ENCODE measurements at places on chromosomes 7 and 10.

DNA sequence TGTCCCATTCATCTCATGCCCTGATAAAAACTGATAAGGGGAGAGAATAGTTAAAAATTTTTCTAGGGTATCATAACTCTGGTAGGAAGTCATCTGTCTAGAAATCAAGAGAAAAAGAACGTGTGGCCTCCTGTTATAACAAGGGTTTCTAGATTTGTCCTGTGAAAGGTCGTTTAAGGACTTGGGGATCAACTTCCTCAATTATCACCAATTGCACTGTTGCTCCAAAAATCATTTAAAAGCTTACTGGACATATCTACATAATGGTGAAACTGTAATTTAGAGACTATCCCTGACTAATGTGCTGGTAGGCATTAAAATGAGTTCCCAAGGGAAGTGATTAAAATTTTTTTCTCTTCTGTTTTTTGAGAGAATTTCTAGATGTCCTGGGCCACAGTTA is 58.2 kb downstream of the GPR141 start:
- no peak for DNase-seq

DNA sequence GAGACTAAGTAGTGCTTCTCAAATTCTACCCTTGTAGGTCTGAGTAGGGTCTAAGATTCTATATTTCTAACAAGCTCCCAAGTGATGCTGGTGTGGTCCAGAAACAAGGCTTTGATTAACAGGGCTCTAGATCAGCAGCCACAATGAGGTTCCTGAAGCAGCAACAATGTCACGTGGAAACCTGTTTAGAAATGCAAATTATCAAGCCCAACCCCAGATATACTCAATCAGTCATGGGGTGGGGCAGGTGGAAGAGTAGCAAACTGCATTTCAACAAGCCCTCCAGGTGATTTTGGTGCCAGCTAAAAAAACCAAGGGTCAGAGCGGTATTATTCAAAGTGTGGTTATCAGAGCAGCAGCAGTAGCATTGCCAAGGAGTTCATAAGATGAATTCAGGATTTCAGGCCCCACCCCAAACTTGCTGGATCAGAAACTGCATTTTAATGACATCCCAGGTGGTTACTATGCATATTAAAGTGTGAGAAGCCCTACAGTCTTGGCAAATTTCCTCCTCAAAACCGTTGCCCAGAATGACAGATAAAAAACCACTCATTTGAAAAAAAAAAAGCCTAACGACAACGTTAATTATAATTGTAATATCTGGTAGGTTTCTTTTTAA is 199.2 kb downstream of the AHR start:
- DNase-seq, result peak; percentile 30

DNA sequence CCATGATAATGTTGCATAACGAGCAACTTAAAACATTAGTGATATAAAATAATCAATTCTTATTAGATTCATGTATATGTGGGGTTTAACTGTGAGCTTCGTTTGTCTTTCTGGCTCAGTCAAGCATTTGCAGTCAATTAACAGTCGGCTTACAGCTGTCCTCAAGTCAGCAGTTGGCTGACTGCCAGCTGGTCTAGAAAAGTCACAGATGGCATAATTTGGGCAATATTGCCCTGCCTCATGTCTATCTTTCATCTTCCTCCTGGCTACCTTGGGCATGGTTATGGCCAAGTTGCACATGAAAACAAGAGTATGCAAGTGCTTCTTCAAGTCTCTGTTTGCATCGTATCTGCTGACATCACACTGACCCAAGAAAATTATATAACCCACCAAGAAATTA is 186.1 kb upstream of the ZWINT start:
- DNase-seq, result no peak

DNA sequence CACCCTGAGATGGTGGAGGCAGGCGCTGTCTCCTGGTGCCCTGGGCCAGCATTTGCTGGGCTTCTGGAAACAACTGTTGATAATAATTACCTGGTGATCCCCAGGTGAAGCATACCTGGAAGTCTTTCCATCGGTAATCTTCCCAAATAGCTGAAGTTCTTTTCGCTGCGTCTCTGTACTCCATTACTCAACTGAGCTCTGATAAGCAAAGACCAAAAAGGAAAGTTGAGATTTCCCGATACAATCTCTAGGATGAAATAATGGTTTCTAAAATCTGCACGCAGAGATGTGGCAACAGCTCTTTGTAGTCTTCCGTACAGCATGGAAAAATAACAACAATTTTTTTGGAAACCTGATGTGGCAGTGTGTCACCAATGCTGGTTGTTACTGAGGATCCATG is 226.5 kb downstream of the GATA3 start:
- DNase-seq, result no peak

DNA sequence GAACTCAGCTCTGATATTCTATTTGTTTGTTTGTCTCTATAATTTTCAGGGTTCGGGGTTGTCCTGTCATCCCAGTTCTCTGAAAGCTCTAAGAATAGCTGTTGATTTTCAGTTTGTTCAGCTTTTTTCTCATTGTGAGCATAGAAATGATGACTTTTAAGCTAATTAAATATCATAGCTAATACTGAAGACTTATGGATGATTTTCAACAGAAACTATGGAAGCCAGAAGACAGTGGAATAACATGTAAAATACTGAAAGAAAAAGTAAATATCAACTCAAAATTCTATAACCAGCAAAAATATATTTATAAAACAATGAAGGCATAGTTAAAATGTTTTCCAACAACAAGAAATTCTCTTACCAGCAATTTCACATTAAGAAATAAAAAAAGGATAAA is 96.4 kb upstream of the ETV1 start:
- no peak for DNase-seq

GRCh38 chr10:62096256-62096933 is 172.2 kb downstream of the RTKN2 start:
- DNase-seq, result no peak

GRCh38 chr7:29488977-29489376 is 74.7 kb upstream of the PRR15 start:
- DNase-seq, result peak; percentile 39

DNA sequence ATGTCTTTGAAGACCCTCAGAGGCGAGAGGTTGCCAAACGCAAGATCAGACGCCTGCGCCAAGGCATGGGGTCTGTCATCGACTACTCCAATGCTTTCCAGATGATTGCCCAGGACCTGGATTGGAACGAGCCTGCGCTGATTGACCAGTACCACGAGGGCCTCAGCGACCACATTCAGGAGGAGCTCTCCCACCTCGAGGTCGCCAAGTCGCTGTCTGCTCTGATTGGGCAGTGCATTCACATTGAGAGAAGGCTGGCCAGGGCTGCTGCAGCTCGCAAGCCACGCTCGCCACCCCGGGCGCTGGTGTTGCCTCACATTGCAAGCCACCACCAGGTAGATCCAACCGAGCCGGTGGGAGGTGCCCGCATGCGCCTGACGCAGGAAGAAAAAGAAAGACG is 8.1 kb upstream of the SGCE start:
- DNase-seq, result no peak

DNA sequence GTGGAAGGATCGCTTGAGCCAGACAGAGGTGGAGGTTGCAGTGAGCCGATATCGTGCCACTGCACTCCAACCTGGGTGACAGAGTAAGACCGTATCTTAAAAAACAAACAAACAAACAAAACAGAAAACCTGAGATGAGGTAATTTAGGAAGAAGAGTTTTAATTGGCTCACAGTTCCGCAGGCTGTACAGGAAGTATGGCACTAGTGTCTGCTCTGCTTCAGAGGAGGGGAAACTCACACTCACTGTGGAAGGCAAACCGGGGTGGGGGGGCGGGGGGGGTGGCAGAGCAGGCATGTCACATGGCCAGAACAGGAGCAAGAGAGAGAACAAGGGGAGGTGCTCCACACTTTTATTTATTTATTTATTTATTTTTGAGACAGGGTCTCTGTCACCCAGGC is 5.1 kb downstream of the UBE2D4 start:
- no peak for DNase-seq

DNA sequence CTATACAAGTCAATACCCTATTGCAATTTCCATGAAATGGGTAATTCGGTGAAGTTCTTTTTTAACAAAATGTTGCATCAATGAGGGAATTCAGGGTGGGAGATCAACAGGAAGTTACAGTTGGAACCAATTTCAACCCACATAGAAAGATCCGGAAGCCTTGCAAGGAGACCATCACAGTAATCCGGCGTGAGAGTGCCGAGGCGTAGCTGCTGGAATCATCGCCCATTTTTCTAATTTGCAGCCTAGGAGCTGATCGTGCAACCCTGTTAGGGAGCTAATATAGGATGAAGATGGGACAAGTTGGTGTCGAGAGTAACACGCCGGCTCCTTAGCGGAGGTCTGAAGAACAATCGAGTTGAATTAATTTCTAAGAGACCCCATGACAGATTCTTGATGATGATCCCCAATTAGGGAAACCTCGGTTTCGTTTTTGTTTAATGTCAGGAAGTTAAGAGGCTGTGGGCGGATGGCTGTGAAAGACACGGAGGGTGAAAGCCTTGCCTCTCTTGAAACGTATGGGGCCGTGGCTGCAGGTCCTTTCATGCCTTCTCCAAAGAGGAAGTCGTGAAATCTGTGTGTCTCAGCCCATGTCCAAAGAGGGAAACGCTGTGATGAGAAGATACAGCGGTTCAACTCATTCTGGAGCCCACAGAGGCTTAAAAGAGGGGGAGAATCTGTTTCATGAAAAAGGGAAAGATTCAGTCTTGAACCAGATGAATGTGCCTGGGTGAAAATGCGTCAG is 51.2 kb upstream of the CARD11 start:
- DNase-seq, result no peak

DNA sequence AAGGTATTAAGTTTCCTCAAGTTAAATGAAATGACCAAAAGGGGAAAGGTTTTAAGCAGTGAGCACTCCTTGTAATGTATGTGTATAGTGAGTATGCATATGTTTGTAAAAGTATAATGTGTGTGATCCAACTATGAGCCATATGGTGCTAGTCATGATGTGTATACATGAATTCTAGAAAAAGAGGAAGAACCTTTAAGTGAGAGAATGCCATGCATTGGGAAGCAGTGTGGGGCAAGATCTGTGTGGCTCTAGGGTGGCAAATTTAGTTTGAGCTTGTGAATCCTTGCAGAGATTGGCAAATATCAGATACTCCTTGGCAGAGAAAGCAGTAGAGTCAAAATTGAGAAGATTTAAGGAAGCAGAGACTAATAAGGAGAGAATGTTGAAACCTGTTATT is 435.0 kb downstream of the AUTS2 start:
- DNase-seq, result no peak

GRCh38 chr7:112743811-112744210 is 46.4 kb downstream of the TMEM168 start:
- no peak for DNase-seq

GRCh38 chr10:68684413-68684812 is 36.6 kb upstream of the CCAR1 start:
- DNase-seq, result no peak

DNA sequence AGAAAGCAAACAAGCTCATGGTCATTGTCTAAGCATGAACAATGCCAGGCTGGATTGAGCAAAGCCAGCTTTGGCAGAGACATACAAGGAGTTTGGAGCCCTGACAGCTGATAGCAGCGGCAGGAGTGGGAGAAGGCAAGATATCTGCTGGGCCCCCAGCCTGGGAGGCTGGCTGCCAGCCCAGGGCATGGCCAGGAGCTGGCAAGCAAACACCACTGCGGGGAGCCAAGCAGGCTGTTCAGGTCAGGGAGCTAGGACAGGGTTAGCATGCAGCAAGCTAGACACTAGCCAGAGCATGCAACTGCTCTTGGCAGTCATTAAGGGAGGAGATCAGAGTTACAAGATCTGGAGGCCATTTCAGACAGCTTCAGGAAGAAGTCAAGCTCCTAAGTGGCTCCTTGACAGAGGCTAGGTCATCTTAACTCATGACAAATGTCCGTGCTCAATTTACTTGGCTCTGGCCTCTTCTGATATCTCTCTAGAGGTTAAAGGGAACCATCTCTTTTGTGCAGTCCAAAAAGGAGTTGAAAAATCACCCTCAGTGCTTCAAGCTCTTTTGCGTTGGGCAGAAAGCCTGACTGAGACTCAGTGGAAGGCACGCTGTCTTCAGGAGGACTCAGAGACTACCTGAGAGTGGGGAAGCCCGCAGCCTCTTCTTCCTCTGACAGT is 436.8 kb upstream of the C7orf33 start:
- DNase-seq, result no peak

GRCh38 chr7:16634271-16634738 is 11.2 kb downstream of the ANKMY2 start:
- DNase-seq, result no peak

- DNase-seq, result peak; percentile 33
Observed at GRCh38 chr10:128263891-128264688, 137.9 kb upstream of the MKI67 start.

DNA sequence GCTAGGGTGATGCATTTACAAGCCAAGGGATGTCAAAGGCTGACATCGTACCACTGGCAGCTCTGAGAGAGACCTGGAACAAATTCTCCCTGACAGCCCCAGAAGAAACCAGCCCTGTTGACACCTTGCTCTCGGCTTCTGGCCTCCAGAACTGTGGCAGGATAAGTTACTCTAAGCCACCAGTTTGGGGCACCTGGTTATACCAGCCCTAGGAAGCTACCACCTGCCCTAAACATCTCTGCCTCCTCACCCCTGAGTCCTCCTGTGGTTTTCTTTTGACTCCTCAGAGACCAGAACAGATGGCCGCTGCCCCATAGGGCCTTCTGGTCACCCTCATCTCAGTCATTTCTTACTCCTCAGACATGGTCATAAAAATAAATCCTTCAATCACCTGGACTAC is 107.4 kb downstream of the CPXM2 start:
- no peak for DNase-seq

DNA sequence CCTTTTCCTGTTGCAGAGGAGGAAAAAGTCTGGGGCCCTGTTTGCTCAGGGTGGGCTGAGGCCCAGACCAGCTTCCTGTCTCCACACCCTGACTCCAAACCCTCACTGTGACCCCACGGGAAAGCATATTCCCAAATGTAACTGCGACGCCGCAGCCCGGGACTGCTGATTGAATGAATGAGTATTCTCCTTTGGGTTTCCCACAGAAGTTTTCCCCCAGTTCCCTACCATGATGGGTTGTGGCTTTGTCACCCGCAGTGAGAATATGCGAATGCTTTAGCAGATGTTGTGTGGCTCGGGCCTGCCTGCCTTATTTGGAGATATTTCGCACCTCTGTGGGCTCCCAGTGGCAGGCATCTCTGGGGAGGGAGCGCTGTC is 50.6 kb downstream of the MGMT start:
- no peak for DNase-seq

GRCh38 chr7:14854471-14854870 is 48.1 kb downstream of the DGKB start:
- no peak for DNase-seq

DNA sequence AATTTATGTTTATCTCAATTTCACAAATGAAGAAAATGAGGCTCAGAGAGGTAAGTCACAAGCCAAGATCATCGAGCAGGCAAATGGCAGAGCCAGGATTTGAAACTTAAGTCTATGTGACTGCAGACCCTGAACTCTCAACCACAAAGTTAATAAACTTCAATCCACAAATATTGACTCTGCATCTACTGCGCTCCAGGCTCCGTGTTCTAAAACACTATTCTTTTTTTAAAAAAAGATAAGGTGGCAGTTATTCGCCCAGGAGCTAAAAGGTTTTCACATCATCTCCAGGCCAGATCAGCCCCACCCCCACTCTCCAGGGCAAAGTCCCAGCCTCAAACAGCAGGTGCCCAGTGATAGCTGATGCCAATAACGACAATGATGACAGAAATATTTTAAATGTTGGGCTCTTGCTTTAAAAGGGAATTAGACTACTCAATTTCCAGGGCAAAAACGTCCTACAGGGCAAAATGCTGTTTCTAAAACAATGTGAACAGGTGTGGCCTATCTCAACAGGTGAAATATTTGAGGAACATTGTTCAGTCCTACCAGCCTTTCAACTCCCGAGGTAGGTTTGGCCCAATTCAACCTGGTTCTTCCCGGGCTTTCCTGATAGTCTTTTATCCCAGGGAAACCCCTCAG is 85.2 kb downstream of the SORBS1 start:
- DNase-seq, result peak; percentile 30

GRCh38 chr10:13396369-13396768 is 48.3 kb upstream of the SEPHS1 start:
- DNase-seq, result no peak
